ENCODE measurements at places on chromosomes 6 and 20. TPM values are rescaled to one million over a fixed set of nuclear protein-coding genes. Genes with fewer than 3 reads are reported as not detected.

NR2E1 gene
- total RNA-seq = not detected

LGSN gene
- total RNA-seq = not detected

PGK2 gene
- total RNA-seq = not detected

TGM3 gene
- not detected for total RNA-seq

Data from CD8-positive, alpha-beta memory T cell (primary cell).